ENCODE measurements at places on chromosomes 13 and 19.
A peak's percentile ranks its signal among the peaks of the same experiment; 100 is the strongest.

DNA sequence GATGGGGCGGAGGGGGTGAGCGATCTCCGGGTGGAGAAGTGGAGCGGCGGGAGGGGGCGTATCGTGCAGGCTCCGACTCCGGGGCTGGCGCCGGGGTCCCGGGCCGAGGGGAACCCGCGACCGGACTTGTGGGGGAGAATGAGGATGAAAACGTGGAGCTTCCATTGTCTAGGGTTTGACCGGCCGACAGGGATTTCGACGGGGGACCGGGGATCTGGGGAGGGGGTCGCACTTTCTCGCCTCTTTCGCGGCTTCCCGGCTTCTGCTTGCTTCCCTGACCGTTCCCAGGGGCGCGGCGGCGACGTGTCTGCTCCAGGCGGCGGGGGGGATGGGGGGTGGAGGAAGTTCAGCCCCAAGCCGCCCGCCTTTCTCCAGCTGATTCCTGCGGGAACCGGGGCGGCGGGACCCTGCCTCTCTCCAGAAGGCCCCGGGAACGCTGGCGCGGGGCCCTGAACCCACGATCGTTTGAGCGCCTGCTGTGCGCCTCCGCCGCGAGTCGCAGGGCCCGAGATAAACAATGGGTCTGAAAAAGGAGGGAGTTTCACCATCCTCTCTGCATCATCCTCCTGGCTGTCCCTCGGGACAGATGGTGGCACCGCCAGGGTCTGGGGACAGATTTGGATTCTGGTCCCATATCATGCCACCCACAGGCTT lies 790 bp downstream of the TPM4 start:
- no peak for DNase-seq

- DNase-seq = no peak
Observed at GRCh38 chr13:30882026-30882850, 23.8 kb upstream of the MEDAG start.

DNA sequence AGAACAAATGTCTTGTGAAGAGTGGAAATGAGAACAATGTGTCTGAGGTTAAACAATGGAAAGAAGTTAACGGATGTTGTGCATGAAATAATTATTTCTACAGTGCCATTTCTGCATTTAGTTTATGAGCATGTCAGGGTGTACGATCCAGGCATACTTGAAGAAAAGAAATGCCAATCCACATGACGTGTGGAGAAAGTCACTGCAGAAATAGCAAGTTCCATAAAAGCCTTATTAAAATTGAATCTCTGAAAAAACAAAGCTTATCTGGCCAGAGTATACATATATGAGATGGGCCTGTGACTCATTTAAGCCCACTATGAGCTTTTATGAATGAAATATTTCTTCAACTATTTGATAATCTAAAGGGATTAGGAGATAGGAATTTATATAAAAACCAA lies 426.1 kb downstream of the EFNB2 start:
- DNase-seq = no peak

DNA sequence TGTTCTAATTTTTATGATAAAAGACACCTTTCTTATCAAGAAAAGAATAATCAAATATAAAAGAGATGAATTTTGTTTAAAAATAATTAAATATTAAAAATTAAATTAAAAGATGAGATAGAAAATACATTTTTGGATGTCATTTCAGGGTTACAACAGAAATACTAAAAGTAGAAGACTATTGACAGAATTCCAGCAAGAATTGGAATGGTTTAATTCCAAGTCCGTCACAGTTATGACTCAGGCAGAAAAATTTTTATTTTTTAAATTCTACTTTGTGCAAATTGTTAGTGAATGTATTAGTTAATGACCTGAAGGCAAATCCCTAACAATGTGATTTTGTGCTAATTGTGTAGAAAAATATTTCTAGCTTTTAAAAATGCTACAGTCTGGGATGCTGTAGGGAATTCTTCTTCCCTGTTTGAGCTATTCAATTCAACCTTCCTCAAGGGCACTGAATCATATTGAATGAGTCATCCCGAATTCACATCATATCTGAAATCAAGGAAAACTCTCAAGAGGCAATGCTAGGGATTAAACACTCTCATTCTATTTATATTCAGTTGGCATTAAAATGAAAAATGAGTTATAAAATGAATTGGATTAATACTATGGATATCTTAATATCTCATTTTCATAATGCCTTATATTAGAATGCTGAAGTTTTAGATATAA lies 633.5 kb upstream of the ATXN8OS start:
- no peak for DNase-seq

DNA sequence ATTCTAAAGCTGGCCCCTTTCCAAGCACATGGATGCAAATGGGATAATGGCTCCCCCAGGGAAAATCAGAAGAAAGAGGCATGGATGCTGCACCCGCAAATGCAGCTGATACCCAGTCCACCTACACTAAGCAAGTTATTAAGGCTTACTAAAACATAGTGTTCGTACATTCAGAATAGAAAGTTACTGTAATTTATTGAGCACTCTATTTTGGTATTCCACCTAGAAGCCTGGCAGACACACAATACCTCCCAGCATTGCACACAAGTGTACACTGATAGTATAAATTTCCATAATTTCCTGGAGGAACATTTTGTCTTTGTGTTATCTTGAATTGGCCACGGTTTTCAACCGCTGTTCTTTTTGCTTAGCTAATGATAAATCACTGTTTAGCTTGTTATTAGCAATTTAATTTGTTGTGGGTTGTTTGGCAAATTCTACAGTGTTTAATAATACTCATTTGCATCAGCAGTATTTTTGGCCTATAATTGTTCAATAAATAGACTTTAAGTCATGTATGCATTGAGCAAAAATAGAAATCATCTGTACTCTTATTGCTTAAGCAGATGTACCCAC lies 94.5 kb upstream of the MRI1 start:
- DNase-seq = no peak

GRCh38 chr19:10580979-10581631 lies 6.0 kb downstream of the AP1M2 start:
- peak; percentile 86 for DNase-seq

DNA sequence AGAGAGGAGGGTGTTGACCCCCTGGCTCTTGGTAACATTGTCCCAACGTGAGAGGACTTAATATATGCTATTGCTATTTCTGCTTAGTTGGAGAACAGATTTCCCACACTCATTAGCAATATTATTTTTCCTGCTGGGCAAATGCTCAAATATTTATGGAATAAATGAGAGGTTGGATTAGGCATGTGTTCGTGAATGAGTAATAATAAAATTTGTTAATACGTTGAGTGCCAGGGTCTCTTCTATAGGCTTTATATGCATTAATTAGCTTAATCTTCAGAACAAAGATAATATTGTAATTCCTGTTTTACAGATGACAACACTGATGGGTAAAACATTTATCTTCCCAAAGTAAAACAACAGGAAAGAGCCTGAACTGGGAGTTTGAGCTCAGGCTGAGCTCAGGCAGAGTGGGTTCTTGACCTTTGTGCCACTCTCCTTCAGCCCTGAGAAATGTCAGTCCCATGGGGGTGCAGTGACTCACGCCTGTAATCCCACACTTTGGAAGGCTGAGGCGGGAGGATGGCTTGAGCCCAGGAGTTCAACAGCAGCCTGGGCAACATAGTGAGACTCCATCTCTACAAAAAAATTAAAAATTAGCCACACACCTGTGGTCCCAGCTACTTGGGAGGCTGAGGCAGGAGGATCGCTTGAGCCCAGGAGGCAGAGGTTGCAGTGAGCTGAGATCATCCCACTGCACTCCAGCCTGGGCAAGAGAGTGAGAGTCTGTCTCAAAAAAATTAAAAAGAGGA lies 1.2 kb downstream of the ZNF233 start:
- no peak for DNase-seq

GRCh38 chr19:58181902-58182576 lies 822 bp upstream of the ZNF274 start:
- DNase-seq = peak; percentile 31

DNA sequence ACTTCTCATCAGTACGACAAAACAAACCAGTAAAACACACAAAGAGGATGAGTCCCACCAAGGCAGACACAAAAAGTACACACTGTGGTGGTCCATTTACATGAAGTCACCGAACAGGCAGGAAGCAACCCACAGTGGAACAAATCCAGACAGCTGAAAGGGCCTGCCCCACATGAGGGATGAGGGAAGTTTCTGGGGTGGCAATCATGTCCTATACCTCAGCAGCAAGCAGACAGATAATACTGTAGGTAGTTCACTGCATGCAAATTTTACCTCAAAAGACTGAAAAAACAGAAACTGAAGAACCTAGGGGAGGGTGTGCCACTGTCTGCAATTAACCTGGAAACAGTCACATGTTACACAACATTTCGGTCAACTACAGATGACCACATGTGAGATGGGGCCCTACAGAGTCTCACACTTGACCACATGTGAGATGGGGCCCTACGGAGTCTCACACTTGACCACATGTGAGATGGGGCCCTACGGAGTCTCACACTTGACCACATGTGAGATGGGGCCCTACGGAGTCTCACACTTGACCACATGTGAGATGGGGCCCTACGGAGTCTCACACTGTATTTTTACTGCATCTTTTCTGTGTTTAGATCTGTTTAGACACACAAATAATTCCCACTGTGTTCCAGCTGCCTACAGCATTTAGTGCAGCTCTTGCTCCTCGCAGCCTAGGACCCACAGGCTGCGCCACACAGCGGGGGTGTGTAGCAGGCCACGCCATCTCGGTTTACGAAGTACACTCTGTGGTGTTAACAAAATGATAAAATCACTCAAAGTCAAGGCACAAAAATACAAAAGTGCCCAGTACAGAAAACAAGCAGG lies 22.2 kb downstream of the PCID2 start:
- no peak for DNase-seq

DNA sequence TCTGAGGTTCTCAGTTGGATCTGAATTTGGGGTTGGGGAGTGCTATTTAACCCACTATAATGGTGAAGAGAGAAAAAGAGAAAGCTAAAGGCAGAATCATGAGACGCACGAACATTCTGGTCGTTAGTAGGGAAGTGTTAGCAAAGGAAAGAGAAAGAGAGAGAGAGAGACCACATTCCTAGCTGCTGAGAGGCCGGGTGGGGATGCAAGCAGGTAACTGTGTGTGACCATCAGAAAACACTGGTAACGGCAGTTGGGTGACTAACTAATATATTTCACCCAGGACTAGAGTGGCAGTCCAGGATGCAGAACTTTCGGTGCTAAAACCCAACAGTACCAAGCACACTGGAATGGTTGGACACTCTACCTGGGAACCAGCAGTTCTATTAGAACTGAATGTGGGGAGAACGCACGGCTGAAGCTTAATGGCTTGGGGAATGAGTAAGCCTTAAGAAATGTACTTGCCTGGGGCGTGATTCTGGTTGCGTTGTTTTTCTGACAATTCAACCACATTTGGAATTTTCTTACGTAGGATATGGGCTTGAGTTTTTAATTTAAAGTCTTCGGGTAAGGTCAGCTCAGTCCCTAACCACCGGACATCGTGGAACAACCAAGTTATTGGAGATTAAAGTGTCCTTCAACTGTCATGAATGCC lies 130.2 kb downstream of the DNAJC15 start:
- DNase-seq = no peak

- no peak for DNase-seq
Observed at GRCh38 chr13:46683676-46684260, 113.2 kb downstream of the ESD start.

- DNase-seq = no peak
Observed at GRCh38 chr19:3575260-3575741, 2.6 kb downstream of the HMG20B start.

Data from activated CD8-positive, alpha-beta memory T cell treated with anti-CD3 and anti-CD28 coated beads for 48 hours (primary cell).